ENCODE measurements at places on chromosomes 7 and 10.

DNA sequence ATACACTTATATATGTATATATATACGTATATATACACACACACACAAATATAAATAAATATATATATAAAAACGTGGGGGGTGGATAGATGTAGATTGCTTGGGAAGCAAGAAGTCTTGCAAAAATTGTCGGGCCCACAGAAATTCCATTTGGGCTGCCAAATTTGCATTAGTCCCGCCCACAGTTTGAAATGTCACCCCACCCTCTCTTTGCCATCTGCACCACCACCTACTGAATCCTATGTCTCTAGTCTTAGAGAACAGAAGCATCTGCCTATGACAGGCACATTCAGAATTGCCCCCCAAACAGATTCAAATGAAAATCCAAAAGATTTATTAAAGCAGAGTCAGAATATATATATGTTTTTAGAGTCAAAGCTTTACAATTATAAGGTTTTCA is 25.6 kb upstream of the CACNA2D1 start:
- no peak for DNase-seq

DNA sequence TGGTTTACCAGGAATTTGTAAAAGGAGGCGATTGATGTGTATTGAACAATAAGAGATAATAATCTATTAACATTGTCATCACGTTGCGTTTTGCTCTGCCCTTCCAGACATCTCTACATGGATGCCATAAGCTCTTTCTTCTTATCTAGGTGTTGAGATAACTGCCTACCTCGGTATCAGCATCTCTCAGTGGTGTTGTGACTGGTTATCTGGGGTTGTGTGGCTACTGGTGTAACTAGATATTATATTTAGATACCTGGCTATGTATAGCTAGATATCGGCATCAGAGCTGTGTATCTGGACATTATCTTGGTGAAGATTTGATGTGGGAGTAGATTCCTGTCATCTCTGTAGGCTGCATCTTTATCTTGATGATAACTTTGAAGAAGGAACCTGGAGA is 17.2 kb downstream of the GATA3 start:
- no peak for DNase-seq

GRCh38 chr10:58547963-58548362 is 35.3 kb downstream of the BICC1 start:
- no peak for DNase-seq

DNA sequence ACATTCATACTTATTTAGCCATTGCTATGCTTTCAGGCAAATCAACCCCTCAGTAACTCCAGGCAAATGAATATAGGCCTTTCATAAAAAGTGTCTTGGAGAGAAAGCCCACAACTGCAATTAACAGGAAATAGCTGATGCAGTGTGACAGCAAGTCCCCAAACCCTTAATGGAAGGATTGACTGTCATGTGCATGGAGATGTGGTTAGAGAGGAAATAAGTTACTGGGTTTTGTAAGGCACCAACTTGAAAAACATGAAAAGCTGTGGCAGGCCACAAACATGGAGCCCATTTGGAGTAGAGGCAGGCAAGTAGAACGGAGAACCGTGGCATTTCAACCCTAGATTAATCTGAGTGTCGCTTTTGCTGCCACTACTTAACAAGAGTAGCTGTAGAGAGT is 549.4 kb upstream of the C7orf33 start:
- DNase-seq = no peak

GRCh38 chr10:31730776-31731175 is 197.9 kb downstream of the ARHGAP12 start:
- DNase-seq = no peak

DNA sequence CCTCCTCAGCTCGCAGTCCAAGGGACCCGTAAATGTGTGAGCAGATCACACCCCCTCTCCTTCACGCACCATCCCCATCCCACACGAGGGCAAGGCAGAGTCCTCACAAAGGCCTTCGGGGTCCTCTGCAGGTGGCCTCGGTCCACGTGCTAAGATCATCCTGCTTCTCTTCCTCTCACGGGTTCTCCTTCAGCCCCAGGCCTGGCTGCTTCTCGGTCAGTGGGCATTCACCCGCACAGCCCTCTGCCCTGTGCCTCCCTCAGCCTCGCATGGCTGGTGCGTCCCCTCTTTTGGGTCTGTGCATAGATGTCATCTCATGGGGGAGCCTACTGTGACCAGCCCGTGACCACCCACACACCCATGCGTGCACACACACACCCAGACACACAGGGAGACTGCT is 17.3 kb upstream of the FOXL3 start:
- no peak for DNase-seq

GRCh38 chr7:110387689-110388088 is 703.2 kb upstream of the LRRN3 start:
- no peak for DNase-seq

GRCh38 chr10:80412486-80412885 is 4.1 kb downstream of the PRXL2A start:
- DNase-seq = no peak

Data from fibroblast of the aortic adventitia (primary cell).